ENCODE measurements at places on chromosomes 3 and 15.

DNA sequence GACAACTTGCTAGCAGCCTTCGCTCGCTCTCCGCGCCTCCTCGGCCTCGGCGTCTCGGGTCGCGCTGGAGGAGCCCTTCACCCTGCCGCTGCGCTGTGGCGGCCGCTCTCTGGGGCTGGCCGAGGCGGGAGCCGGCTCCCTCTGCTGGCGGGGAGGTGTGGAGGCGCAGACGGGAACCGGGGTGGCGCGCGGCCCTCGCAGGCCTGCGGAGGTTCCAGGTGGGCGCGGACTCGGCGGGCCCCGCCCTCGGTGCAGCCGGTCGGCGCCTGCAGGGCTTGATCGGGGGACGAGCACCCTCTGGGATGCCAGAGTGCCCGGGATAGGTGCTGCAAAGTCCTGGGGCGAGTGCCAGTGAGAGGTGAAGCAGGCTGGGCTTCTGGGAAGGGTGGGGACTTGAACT lies 989.9 kb downstream of the ROBO2 start:
- DNase-seq, result no peak

- DNase-seq, result no peak
Measured at GRCh38 chr3:170132335-170132734, 49.2 kb downstream of the PHC3 start.

DNA sequence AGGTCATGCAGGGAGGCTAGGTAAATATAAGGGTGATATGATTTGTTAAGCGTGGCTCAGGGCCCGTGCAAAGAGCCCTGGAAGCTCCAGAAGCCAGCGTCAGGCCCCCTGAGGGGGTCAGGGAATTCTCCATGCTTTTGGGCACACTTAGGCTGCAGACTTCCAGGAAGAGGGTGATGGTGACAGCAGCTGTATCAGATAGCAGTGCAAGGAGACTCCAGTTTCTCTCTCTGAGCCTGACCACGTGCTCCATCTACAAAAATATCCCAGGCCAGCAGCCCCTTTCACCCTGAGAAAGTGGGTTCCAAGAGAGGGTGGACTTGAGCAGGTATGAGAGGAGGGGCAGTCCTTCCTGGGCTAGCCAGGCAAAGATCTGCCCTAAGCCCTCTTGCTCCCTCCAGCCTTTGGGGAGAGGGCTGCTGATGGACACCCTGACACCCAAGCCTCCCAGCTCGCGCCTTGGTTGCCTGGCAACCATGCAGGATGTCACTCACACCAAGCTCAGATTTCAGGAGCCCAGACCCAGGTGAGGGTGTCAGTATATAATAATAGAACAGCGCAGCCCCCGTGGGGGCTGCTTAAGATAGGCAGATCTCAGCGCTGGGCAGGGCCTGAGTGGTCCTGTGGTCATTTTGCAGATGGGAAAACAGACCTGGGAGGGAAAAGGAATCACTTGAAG lies 35.8 kb downstream of the ATP2B2 start:
- DNase-seq, result no peak

DNA sequence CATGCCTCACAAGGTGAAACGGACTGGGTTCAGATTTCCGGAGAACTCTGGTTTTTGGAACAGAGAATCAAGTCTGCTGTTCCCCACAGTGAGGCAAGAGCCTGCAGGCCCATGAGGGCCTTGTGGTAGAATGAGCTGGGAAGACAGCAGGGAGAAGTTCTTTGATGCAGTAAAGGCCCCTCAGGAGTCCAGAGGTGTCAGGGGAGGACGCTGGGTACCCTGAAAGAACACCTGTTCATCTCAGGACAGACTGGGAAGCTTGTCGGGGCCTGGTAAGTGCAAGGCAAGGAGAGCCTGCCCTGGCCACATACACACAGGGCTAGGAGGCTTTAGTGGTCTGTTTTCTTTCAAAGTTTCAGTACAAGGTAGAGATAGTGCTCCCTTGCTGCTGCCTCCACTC lies 3.7 kb upstream of the ZBTB47 start:
- DNase-seq, result no peak

GRCh38 chr3:191894406-191894805 lies 433.4 kb downstream of the PYDC2 start:
- DNase-seq, result no peak

All from hypothalamus (tissue), 51 donors.